Vagina (tissue), 2 donors: ENCODE measurements at places on chromosomes 16 and 17. TPM values are rescaled to one million over a fixed set of nuclear protein-coding genes. Genes with fewer than 3 reads are reported as not detected.

DNA sequence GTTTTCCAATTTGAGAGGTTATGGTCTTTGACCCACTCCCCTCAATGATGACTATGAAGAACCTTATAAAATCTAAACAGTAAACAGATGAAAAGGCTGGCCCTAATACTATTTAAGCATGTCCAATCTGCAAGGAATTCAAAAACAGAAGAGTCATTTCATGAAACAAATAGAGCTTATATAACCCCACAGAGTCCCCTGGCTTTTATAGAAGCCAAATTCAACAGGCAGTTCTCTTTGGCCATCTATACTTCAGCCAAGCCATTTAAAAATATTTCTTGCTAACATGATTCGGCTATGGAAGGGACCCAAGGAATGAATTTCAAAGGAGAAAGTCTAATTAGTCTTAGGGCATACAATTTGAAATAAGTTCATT lies 43.4 kb downstream of the SPOP start:
- no peak for DNase-seq

GRCh38 chr16:10929853-10930754 lies 12.2 kb downstream of the DEXI start:
- no peak for DNase-seq

- no peak for DNase-seq
Measured at GRCh38 chr17:13362341-13363122, 239.2 kb downstream of the HS3ST3A1 start.

GRCh38 chr16:82832821-82833220 lies 206.1 kb downstream of the CDH13 start:
- DNase-seq, result no peak

DNA sequence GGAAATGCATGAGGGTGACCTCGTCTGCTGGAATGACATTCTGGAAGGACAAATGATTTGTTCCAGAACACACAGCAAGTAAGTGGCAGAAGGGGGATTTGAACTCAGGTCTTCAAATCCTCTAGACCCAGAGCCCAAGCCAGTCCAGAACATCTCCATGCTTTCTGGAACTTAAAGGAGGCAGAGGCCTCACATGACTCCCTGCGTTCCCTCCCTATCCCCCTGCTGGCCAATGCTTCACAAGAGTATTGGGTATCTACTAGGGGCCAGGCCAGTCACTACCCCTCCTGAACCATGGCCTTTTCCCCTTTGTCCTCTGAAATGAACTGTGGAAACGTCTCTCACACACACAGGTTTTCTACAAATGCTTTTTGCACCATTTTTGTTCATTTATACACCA lies 7.6 kb upstream of the BEAN1 start:
- DNase-seq, result no peak

DNA sequence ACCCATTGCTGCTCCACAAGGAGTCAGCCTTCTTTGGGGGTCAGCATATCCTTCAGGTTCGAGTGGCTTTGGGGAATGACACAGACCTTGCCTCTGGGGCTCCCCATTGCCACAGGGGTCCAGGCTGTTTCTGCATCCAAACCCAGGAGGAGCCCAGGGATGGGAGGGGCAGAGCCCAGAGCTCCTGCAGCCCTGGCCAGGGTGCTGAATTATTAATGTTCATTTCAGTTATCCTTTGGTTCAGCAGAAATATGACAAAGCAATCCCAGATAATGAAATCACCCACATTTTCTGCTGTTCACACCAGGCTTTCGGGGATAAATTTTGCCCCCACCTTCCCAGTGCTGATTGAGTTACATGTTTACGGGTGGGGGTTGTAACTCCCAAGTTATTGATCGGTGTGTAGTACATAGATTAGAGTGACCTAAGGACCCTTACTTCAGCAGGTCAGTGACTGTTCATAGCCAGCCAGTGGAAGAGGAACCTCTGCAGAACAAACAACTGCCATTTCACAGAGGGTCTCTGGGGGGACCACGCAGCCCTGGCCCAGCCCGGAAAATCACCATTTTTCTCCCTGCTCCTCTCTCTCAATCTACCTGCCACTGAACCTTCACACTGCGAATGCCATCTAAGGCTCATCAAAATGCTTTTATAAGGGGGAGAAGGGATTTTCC lies 240.3 kb upstream of the N4BP1 start:
- no peak for DNase-seq

DNA sequence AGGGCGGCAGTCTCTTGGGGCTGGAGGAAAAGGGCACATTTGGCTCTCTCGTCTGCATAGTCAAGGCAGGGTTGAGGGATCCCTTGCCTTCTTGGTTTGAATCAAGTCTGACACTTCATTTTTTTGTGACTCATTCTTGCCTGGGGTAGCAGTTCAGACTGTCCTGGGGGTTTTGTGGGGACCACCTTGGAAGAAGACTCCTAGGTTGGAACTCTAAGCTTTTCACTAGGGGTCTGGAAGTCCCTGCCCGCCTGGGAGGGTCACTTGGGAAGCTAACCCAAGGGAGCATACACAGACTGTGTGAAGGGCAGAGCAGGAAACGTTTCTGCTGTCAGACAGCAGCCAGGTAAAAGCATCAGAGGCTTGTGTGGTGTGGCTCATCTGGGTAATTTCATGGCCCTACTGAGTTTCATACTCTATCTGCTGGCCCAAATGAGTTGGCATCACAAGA lies 11.3 kb downstream of the YPEL2 start:
- no peak for DNase-seq

DNA sequence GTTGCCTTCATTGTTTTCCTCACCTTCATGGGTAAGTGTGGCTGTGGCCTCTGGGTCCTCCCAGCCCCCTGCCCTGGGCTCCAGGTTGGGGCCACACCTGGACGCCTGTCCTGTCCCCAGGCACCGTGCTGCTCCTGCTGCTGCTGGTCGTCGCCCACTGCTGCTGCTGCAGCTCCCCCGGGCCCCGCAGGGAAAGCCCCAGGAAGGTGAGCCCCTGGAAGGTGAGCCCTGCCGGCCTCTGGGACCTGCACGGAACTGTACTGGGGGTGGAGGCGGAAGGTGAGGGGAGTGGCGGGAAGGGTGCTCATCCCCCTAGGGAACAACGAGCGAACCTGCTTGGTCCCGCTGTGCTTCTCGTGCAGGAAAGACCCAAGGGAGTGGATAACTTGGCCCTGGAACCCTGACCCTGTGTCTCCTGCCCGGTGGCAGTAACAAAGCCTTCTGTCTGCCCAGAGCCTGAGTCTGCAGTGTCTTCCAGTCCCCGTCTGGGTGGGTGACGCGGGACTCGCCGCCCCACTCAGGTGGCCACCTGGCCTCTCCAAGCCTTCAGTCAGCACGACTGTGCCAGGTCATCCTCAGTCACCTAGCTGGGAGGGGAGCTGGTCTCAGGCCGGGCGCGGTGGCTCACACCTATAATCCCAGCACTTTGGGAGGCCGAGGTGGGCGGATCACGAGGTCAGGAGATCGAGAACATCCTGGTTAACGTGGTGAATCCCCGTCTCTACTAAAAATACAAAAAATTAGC lies 831 bp downstream of the SMIM22 start:
- no peak for DNase-seq

- DNase-seq, result no peak
Measured at GRCh38 chr17:8405499-8406016, 7.9 kb upstream of the RNF222 start.

GRCh38 chr17:51427856-51428255 lies 167.5 kb downstream of the UTP18 start:
- no peak for DNase-seq

DNA sequence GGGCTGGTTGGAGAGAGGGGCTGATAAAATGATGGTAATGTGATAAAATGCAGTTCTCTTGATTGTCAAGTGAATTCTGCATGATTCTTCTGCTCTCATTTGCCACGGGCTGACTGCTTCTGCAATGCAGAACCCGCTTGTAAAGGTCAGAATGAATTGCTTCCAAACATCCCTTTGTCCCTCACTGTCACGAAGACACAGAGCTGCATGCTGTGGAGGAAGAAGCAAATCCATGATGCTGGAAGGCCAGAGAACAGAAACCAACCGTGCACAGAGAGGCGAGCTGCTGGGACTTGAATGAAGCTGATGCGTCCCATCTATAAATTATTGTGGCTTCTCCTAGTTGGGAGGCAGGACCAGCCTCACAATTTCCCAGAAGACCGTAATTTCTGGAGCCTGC lies 171.6 kb downstream of the PRKCB start:
- DNase-seq, result no peak

DNA sequence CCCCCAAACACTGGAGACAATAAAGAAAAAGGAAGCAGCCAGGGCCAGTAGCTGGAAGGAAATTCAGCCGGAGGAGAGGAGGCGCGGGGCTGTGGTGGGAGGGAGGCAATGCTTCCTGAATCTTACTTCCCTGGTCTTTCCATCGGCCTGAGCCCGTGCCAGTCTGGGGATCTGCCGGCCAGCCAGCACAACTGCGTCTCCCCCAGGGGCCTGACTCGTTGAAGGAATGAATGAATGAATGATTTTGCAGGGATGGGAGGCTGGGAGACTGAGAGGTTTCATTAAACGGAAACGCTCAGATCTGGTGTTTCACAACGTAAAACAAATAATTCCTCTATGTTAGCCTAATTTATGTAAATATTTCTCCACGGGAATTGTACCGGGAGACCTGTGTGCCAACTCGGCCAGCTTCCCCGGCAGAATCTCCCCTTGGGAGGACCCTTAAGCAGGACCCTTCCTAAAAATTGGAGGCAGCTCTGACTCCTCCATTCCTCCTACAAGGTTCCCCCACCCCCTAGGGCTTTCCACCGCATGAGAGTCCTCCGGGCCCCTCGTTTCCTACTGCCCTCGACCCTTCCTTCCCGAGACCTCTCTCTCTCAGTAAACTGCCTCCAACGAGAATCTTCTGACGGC lies 1.3 kb upstream of the BAIAP2 start:
- no peak for DNase-seq

- no peak for DNase-seq
Measured at GRCh38 chr16:19108409-19109287, 5.1 kb upstream of the ITPRIPL2 start.

- no peak for DNase-seq
Measured at GRCh38 chr17:40926341-40926740, 11.1 kb downstream of the KRT23 start.

DNA sequence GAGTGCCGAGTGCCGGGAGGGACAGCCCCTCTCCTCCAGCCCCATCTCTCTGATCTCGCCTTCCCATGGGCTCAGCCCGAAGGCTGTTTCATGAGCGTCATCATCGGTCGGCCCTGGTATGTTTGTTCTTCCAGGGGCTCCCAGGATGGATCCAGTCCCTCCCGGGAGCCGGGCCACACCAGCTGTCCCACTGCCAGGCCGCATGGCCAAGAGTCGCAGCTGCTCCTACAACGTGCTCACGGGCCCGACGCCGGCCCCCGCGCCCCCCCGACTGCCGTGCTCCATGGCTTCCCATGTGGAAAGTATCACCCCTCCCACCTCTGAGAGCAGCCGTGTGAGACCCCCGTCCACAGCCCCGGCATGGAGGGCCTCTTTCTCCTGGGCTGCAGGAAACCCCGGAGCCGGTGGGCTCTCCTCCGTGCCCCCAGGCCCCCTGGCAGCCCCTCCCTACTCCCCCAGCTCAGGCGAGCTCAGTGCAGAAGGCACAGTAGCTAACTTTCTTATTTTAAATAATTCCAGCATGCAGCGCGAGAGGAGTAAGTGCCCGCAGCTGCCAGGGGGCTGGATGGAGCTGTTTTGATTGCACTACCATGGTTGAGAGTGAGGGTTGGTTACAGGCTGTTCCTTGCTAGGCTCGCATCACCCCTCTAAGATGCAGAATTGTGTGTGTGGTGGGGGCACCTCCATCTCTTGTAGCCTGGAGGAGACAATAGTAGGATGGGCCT lies 26.6 kb upstream of the GSE1 start:
- DNase-seq, result no peak

- no peak for DNase-seq
Measured at GRCh38 chr16:19830902-19831560, 53.6 kb downstream of the GPRC5B start.

- DNase-seq, result no peak
Measured at GRCh38 chr17:79840269-79840988, 1.2 kb upstream of the CBX4 start.

- no peak for DNase-seq
Measured at GRCh38 chr16:50505115-50505514, 43.1 kb upstream of the NKD1 start.

GRCh38 chr17:9424071-9424640 lies 151.5 kb downstream of the STX8 start:
- no peak for DNase-seq

DNA sequence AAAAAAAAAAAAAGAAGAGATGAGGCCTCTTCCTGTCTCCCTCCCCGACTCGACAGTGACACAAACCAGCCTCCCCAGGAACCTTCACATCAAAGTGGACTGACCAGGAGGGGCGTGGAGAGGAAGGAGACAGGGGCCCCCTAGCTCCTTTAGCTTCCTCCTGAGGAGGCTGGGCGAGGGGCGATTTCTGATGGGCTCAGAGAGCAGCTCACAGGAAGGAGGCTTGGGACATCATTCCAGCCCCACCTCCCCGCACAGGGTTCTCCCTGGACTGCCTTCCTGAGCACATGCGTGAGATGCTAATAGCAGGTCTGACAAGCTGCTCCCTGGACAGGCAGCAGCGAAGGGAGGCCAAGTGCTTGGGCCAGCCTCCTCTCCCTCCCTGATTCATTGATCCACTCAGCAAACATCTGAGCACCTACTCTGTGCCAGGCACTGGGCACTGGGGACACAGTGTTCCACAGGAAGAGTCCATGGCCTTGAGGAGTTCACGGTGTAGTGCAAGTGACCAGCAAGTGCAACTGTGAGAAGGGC lies 14.4 kb upstream of the DOK4 start:
- DNase-seq, result no peak

KRTAP16-1 gene
- total RNA-seq, result not detected

TNFRSF17 gene
- not detected for total RNA-seq

CSH1 gene
- not detected for total RNA-seq

LDHD gene
- 10.1 TPM for total RNA-seq

EVPL gene
- total RNA-seq, result 115 TPM

MARCHF10 gene
- 0.25 TPM for total RNA-seq

MRPL38 gene
- total RNA-seq, result 67.8 TPM

LRRC46 gene
- total RNA-seq, result not detected

OR3A3 gene
- not detected for total RNA-seq

OTOP2 gene
- total RNA-seq, result not detected

TLCD3A gene
- 18.7 TPM for total RNA-seq

CDH5 gene
- total RNA-seq, result 38.3 TPM

MSLN gene
- not detected for total RNA-seq
